ENCODE measurements at places on chromosomes 13 and 19.

GRCh38 chr13:67538906-67539305, 308.8 kb upstream of the PCDH9 start:
- no peak for DNase-seq

DNA sequence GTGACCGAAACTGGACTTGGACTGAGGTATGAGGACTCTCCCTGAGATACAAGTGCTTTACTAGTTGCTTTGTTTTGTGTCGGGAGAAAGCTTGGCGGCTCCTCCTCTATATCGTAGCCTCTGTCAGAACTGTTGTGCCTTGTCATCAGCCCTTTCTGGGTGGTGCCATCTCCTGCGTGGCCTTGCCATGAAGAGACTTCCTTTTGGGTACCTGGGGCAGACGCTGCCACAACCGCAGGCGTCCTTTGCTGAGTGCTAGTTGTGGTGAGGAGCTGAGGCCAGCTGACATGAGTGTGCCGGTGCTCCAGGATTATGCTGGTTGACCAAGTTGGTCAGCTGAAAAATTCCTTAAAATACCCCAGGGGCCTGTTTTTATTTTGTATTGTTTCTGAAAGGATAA, 124.5 kb downstream of the AKAP11 start:
- no peak for DNase-seq

GRCh38 chr13:73421310-73421912, 362.6 kb downstream of the KLF5 start:
- no peak for DNase-seq

DNA sequence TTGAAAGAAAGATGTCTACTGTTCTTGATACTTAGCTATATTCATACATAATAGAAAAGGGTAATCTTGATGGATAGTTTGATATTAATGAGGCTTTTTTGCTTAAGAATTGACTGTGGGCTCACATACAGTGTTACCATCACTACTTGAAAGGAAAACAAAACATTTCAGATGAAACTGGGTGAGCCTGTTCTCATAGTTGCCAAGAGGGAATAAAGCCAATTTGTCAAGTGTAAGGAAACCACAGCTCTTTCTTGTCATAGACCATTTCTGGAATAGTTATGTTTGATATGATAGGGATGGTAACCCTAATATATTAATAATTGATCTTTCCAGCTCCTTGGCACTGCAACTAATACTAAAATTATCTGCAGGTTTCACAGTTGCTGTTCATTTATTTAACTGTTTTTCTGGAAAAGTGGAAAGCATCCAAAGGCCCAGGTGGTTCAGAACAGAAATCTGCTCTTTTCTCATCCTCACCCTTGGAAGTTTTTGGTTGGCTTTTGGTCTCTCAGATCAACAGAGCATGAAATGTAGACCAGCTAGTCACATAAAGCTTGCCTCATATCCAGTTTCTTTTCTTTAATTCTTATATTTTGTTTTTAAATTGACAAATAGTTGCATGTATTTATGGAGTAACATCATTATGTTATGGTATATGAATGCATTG, 43.2 kb downstream of the ARHGEF7 start:
- DNase-seq, result no peak

DNA sequence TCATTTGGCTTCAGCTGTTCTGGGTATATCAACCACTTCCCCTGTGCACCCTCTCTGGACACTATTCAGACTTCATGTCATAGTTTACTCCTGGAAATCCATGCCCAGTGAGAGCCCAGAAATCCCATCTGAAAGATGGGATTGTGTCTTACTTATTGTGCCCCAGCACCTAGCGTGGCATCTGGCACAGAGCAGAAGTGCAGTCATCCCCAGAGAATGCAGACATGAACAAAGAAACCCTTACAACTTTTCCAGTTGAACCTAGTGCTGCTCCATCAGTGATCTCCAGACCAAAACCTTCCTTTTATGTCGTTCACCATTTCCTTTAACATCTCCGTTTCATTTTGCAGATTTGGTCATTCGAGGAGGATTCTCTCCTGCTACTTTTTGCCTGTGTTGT, 60.6 kb downstream of the MBNL2 start:
- DNase-seq, result no peak

- no peak for DNase-seq
Observed at GRCh38 chr13:96388598-96388997, 298.7 kb downstream of the HS6ST3 start.

DNA sequence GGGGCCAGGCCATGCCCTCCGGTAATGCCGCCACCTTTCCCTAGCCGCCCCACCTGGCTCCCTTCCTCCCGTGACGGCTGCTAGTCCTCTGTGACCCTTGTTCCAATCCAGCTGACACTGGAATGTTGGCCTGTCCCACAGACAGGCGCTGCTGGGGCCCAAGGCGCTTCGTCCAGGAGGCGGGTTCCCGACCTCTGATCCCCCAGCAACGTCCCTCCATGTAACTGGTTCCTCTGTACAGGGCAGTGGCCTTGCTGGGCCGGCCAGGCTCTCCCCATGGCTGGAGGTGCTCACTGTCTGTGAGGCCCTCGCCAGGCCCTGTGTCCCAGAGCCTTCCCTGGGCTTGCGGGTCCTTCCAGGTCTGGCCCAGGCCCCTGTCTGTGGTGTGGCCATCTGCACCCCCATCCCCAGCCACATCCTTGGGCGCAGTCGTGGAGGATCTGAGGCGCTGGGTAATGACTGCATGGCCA, 6.8 kb upstream of the GRIN3B start:
- no peak for DNase-seq

DNA sequence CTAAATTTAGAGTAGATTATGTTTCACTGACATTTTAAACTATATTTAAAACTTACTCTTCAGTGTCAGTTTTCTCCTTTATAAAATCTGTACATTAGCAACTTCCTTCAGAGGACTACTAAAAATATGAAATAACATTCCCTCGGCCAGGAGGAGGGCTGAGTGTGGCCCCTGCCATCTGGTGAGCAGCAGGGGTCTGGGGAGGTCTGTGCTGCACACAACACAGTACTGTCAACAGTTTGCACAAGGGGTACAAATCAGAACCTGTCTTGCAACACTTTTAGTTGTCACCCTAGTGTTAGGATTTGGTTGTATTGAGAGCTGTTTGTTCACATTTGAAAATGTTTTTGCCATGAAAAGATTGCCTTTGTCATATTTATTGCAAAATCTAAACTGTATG, 48.9 kb downstream of the TPP2 start:
- DNase-seq, result no peak

DNA sequence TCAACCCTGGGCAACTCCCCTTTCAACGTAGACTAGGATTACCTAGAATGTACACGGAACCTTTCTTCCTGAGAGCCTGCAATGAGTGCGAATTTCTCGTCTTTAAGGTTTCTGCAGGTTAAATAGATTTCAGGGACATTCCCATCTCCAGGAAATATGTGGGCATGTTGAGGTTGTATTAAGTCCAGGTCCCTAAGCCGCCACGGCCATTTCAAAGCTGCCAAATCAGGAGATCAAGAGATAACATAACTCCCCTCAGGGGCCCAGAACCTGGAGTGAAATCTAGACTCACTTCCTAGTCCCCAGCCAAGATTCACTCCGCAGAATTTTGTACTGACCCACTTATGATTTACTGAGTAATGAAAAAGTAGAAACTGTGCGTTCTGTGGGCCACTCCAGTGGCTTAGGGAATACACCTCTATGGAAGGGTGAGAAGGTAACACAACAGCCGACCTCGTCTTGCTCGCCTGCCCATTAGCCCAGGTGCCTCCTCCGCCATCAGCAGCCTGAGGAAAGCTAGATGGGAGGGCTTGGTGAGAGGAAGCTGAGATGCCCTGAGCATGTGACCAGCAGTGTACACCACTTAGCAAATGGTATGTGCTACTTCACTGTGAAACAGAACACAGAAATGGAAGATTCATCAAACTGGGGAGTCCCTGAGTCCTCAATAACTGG, 98.5 kb upstream of the SOX1 start:
- DNase-seq, result no peak

DNA sequence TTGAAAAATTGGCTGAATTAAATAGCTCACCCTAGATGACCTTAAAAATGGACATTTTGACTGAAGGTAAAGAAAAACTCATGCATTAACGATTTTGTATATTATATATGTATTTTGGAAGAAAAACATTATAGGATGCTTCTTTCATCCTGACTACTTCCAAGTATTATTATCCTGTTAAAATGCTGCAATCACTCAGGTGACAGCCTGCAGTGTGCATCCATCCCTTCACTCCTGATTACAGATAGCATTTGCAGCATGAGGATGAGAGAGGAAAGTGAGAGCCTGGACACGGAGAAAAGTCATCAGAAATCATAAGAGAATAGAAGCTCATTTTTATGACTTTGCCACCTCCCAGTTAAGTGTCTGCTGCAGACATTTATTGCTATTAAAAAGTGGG, 1055.6 kb downstream of the PCDH17 start:
- DNase-seq, result no peak

DNA sequence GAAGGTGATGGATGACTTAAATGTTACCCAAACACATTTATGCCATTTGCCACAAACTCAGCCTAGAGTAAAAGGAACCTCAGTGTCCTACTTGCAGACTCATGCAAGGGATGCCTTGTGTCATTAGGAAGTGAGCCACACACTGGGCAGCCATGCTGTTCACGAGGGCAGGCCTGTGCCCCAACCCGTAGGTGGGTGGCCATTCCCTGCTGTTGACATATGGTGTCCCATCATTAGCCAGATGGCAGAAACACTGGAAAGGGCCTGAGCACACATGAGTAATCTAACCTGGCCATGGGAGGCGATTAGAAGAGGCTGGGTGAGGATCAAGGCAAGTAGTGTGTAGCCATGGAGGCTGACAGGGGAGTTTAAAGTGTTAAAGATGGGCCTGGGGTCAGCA, 9.7 kb upstream of the LRCH1 start:
- no peak for DNase-seq

DNA sequence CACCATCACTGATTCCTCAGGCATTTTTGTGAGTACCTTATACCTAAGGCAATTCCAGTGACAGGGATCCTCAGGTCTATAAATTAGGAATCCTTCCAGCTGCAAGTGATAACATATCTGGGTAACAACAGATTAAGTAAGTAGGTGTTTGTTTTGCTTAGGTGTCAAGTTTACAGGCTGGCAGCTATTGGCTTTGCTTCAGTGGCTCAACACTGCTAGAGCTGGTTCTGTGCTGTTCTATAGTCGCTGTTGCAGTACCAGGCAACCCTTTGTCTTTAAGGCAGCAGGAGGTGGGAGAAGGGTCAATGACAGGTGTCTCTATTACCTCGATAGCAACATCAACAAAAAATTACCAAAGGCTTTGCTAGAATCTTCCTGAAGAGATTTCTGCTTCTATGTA, 27.0 kb downstream of the SLC10A2 start:
- DNase-seq, result no peak

DNA sequence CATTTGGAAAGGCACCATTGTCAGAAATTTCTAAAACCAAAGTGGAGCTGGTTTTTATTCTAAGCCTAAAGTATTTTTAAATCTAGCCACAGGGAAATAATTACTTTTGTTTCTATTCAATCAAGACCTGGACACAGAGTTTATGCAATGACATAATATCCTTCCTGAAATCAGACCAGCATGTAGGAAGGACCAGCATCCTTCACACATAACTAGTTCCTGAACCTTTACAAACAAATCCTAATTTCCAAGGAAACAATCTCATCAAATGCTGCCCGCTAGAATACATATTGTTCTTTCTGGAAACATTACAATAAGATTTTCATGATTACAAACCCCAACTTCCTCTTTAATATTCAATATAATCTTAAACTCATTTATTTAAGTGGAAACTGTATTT, 1.5 kb downstream of the STARD13 start:
- DNase-seq, result no peak

GRCh38 chr13:95258619-95259194, 42.5 kb downstream of the ABCC4 start:
- DNase-seq, result no peak

DNA sequence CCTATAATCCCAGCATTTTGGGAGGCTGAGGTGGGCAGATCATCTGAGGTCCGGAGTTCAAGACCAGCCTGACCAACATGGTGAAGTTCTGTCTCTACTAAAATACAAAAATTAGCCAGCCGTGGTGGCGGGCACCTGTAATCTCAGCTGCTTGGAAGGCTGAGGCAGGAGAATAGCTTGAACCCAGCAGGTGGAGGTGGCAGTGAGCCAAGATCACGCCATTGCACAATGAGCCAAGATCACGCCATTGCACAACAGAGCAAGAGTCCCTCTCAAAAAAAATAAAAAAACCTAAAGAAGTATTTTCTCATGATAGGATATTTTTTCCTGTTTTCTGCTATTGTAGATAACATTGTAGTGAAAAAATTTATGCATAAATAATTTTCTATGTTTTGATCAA, 13.3 kb downstream of the IFT88 start:
- no peak for DNase-seq

- no peak for DNase-seq
Observed at GRCh38 chr13:77430377-77430951, 103.6 kb upstream of the MYCBP2 start.

- DNase-seq, result no peak
Observed at GRCh38 chr19:11247934-11248333, 8.5 kb downstream of the ANGPTL8 start.

DNA sequence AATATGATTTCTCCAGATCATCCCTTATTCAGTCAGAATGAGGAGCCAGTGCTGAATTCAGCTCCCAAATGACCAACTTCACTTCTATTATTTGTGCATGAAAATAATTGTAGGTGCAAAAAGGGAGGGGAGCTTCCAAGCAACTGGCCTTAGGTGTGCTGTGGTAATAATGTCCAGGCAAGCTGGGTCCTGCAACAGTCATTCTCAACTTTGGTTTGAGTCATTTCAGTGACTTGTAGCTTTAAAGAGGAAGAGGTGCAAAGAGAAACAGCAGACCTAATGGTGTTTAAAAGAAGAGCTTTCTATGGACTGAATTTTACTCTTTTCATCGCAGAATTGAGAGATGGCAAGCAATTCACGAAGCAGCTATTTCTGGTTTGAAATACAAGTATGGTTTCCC, 29.2 kb upstream of the FGF9 start:
- no peak for DNase-seq

DNA sequence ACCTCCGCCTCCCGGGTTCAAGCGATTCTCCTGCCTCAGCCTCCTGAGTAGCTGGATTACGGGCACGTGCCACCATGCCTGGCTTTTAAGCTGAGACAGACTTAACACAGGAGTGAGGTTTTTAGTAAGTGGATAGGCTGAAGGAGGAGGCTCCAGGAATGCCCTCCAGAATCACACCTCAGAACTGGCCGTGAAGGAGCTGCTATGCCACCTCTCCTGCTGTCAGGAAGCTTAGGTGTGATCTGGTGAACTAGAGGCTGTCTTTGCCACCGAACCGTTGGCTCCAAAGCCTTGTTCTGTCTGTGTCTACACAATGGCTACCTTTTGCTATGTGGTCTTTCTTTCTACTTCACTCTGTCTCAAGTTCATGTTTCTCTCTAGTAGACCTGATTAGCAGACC, 4.2 kb downstream of the PDCD2L start:
- DNase-seq, result no peak

DNA sequence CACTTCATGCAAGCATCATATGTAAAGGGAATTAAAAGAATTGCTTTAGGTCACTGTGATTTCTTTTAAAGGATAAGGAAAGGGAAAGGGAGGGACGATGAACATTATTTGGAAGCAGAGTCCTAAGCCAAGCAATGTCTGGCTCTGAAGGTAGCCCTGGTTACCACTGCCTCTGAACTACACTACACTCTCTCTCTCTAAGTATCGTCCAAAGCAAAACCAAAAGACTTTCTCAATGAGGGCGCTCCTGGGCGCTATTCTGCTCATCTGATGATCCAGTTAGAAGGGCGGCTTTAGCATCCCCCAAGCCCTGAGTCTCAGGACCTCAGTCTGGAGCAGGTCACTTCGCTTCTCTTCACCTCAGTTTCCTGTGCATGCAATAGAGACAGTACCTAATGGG, 26.2 kb downstream of the FOXO1 start:
- no peak for DNase-seq

Data from NCI-H2171 (cell line).